DMS 273 treated with DMSO at 0.1 percent for 48 hours (cell line): ENCODE measurements at places on chromosomes 2 and 18.
A peak's percentile ranks its signal among the peaks of the same experiment; 100 is the strongest.

GRCh38 chr2:98013407-98014042 lies 17.8 kb upstream of the TMEM131 start:
- DNase-seq: no peak

DNA sequence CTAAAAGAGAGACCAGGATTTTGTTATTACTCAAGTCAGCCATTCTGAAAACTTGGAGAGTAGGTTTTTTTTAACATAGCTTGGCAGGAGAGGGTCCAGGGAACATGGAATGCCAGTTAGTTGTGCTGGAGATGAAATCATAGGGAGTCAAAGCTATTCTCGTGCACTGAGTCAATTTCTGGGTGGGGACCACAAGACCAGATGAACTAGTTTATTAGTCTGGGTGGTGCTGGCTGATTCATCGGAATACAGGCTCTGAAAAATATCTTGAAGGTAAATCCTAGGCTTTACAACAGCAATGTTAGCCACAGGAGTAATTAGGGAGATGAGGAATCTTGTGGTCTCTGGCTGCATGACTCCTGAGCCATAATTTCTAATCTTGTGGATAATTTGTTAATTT lies 921.4 kb downstream of the TRIB2 start:
- DNase-seq: no peak

DNA sequence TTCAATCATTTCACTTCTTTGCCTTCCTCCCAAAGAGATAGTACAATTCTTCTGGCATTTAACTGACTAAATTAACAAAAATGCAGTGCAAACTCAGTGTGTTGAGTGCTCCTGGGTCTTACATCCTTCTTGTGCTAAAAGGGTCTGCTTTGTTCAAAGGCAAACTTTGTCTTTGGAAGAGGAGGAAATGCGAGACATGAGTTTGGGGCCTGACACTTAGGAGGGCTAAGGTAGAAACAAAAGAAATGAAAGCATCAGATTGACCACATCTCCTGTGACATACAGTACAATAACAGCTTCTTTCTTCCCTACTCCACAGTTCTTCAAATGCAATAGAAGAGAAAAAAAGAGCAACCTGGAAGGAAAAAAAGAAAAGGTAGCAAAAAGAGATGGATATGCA lies 161.7 kb downstream of the CNTNAP5 start:
- DNase-seq: no peak

GRCh38 chr2:72037261-72037666 lies 110.4 kb downstream of the CYP26B1 start:
- no peak for DNase-seq

DNA sequence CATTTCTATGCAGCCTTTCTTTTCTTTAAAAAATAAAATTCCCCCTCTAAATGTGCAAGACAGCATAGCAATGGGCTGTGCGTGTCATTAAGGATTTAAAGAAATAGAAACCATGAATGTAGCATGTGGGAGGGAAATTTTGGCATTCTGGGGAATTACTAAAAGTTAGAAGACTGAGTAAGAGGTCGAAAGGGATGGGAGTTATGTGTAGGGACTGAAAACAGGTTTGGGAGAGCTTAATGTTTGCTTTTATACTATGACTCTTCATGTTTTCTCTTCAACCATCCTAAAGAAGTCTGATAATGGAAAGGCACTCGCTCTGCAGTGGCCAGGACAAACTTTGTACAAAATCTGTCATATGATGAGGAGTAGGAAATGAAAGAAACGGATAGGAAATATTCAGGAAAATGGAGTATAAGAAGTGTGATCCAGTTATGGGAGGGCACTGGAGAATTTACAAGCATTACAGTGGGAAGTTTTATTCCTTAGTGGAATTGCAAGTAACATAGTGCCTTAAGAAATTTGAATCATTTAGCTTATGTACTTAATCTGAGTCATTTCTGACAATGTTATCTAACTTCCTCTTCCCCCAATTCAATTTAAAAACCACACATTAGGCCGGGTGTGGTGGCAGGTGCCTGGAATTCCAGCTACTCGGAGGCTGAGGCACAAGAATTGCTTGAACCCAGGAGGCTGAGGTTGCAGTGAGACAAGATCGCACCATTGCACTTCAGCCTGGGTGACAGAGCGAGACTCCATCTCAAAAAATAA lies 20.6 kb downstream of the TMEM87B start:
- no peak for DNase-seq

GRCh38 chr2:180790891-180791290 lies 189.5 kb upstream of the UBE2E3 start:
- no peak for DNase-seq

GRCh38 chr2:24164416-24164973 lies 10.4 kb upstream of the FAM228A start:
- DNase-seq: no peak

GRCh38 chr2:121611730-121612705 lies 37.2 kb downstream of the CLASP1 start:
- no peak for DNase-seq

GRCh38 chr2:54519841-54520459 lies 63.8 kb downstream of the SPTBN1 start:
- DNase-seq: no peak

- no peak for DNase-seq
Observed at GRCh38 chr2:86044045-86044444, 61.6 kb downstream of the POLR1A start.

GRCh38 chr2:2563309-2563860 lies 232.3 kb upstream of the MYT1L start:
- DNase-seq: no peak

DNA sequence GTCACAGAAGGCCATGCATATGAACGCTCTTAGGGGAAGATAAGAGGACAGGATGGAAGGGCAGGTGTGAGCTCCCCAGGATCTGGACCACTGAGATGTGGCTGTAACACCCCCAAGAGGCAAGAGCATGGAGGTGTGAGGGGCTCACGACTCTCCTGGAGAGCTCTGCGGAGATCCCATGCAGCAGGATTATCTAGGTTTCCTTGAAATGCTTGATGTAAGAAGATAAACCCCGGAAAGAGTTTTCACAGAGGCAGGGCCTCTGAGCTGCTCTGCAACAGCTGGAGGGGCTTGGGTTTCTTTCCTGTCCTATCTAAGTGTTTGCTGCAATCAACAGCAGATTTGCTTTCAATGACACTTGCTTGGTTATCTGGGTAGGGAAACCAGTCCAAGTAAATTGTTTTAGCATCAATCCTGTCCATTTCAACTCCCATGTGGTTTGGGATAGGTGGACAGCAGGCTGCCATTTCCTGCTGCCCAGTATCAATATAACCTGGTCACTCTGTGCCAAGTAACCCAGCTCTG lies 138.9 kb downstream of the SMAD2 start:
- no peak for DNase-seq

DNA sequence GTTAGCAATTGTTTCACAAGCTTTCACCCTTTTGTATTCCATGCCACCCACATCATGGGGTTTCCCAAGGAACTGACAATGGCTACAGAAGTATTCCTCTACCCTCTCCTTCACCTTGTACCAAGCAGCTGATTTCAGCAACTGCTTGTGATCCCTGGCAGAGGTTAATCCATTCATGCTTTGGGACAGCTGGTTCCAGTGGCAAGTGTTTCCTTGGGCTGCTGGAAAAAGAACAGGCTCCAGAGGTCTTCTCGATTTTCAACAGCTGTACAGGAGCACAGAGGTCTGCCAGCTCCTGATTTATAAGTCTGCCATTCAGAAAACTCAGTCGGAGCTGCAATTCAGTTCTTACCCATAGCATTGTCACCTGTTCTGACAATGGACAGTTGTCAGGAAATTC lies 239.2 kb upstream of the CWC22 start:
- no peak for DNase-seq

DNA sequence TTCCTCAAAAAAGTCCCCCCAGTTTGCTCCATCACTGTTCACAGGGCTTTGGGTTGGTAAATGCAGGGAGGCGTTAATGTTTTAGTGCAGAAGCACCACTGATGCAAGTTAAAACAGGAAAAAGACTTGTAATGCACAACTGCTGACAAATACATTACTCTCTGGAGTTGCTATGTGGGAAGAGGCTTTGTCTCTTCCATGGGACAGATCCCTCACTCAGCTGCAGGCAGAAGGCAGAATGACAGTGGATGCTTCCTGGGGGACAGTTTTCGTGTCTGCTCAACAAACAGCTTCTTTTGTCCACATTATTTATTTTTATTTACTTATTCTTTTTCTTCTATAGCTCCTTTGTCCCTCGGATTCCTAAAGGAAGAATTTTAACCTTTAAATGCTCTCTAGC lies 22.7 kb upstream of the KCNE4 start:
- no peak for DNase-seq

GRCh38 chr2:99811544-99811943 lies 321.7 kb upstream of the REV1 start:
- no peak for DNase-seq

GRCh38 chr18:79632765-79633164 lies 46.8 kb upstream of the CTDP1 start:
- no peak for DNase-seq

- DNase-seq: peak; percentile 17
Observed at GRCh38 chr2:186891185-186891621, 42.2 kb upstream of the ZSWIM2 start.

DNA sequence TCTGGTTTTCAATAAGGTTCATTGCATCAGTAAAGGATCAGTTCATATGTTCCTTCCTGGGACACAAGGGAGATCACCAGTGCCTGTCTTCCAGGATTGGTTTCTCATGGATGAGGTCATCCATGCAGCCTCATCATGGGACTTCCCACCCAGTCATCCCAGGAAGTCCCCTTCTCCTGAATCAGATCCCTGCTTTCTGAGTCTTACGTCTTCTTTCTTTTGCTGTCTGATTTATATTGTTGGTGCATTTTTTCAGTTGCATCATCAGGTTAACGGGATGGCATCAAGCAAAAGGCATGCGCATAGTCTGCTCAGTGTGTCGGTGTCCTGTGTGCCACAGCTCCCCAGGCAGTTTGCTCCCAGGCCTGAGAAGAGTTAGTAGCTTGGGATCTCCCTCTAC lies 105.9 kb downstream of the SOX11 start:
- no peak for DNase-seq

DNA sequence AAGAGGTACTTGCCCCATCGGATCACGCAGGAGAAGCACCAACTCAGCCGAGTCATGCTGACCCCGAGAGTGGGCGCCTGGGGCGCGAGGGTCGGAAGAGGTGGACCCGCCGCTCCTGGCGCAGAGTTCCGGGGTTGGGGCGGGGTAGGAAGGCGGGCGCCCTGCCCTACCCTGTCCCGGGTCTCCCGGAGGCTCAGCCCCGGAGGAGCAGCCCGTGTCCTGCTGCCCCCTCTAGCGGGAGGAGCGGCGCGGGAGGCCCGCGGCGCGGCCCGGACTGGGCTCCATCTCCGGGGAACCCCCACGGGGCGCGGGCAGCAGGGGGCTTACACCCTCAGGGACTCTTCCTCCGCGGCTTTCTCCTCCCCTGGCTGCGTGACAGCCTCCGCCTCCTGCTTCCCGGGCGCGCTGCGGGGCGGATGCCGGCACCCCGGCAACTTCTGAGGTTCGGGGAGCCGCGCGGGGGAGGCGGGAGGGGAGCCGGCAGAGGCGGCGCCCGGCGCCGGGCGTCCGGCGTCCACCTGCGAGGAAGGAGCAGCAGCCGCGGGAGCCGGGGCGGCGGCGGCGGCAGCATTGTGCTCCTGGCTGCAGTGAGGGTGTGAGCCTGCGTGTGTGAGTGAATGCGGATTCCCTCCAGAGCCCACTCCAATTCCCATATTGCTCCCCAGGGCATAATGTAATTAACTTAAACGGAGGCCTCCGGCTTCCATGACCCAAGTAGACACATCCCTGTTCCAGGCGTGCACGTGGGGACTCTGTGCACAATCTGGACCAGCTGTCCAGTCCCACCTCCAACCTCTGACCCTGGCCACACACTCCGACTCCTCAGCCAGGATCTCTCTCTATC lies 7.6 kb upstream of the TNS1 start:
- no peak for DNase-seq

DNA sequence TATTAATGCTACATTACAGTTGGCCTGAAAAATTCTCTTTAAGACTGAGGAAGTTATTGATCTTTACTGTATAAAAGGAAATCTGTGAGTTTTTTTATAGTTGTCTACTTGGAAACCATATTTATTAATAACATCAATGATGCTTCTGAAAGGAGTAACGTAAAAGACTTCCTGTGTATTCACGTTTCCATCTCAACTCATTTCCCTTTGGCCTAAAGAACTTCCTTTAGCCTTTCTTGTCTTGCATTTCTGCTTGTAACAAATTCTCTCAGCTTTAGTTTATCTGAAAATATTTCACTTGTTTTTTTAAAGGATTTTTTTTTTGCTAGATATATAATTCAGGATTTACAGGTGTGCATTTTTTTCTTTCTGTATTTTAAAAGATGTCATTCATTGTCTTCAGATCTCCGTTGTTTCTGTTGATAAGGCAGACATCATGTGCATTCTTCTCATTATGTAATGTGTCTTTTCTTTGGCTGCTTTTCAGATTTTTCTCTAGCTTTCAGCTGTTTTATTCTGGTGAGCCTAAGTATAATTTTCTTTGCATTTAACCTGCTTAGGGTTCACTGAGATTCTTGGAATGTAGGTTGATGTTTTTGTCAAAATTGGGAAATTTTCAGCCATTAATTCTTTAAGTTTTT lies 159.0 kb upstream of the DAPL1 start:
- no peak for DNase-seq
